Hippocampal formation (tissue), 2 donors: ENCODE measurements at places on chromosomes 4 and X.
A peak's percentile ranks its signal among the peaks of the same experiment; 100 is the strongest.

- no peak for DNase-seq
Observed at GRCh38 chr4:98473046-98473445, 185.4 kb downstream of the TSPAN5 start.

DNA sequence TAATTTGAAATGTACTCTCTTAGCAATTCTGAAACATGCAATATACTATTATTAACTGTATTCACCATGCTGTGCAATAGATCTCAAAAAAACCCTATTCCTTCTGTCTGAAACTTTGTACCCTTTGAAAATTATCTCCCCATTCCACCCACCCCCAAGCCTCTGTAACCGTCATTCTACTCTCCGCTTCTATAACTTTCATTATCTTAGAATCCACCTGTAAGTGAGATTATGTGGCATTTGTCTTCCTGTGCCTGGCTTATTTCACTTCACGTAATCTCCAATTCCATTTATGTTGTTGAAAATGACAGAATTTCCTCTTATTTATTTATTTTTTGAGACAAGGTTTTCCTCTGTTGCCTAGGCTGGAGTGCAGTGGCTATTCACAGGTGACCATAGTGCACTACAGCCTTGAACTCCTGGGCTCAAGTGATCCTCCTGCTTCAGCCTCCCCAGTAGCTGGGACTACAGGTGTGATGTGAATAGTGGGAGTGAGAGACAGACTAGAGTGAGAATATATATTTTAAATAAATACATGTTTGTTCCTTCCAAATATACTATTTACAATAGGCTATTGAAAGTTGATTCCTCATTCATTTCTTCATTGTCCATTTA lies 30.5 kb downstream of the VSIG4 start:
- no peak for DNase-seq

- DNase-seq, result no peak
Observed at GRCh38 chr4:168070903-168071302, 21.4 kb upstream of the ANXA10 start.

DNA sequence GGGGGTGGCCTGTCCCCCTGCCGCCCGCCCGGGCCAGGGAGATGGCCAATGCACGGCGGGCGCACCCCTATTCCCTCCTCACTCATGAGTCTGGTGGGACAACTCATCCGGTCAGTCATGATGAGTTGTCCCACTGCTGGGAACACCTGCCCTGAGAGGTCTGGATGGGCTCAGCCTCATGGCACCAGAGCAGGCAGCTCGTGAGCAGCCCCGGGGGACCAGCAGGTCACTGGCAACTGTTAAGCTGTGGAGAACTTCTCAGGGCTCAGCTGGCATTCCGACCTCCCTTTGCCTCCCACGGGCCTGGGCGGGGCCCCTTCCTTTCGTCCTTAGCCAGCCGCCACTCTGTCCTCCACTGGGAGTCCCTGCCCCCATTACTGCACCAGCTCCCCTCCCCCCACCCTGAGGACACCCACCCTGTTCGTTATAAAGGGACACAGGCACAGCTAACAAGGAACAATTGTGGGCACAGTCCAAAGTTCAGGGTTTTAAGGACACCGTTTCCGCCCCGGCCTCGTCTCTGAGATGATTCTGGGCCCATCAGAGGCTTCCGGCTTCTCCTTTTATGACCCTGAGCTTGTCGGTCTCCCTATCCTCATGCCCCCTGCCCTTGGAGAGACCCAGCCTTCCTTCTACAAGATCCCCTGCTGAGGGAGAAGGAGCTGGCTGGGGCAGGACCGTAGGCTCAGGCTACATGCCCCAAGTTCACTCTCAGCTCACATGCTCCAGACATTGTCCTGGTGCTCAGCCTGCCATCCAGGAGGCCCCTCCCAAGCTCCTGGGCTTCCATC lies 14.6 kb upstream of the KIAA0232 start:
- DNase-seq, result no peak

- no peak for DNase-seq
Observed at GRCh38 chr4:169079942-169080827, 70.1 kb upstream of the CBR4 start.

DNA sequence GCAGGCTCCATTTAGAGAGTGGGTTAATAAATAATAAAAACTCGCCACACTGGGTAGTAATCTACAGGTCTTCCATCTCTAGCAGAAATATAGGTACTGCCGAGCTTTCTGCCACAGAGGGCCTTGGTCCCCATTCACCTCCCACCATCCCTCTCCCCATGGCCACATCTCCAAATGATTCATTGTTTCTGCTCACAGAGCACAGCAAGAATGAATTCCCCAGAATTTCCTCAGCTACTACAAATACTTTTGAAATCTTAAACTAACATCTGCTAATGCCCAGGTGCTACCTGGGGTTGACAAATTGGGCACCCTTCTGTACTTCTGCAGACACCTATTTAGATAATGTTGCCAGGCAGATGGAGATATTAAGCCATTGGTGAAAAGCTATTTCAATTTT lies 5.1 kb downstream of the PHEX start:
- DNase-seq, result no peak

DNA sequence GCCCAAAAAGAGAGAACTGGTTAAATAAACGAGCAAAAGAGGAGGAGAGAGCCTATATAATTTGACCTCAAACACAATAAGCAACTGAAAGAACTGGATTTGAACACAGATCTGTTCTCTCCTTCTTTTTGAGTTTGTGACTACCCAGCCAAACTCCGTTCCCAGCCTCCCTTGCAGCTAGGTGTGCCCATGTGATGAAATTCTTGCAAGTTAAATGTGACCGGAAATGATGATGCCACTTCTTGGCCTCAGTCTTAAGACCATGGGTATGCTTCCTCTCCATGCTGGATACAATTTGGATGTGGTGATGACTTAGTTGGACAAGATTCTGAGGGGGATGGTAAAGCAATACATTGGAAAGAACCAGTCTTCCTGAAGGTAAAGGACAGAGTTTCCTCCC lies 204.1 kb downstream of the PTTG2 start:
- DNase-seq, result no peak

- no peak for DNase-seq
Observed at GRCh38 chr4:77220828-77221613, 64.0 kb downstream of the CCNG2 start.

DNA sequence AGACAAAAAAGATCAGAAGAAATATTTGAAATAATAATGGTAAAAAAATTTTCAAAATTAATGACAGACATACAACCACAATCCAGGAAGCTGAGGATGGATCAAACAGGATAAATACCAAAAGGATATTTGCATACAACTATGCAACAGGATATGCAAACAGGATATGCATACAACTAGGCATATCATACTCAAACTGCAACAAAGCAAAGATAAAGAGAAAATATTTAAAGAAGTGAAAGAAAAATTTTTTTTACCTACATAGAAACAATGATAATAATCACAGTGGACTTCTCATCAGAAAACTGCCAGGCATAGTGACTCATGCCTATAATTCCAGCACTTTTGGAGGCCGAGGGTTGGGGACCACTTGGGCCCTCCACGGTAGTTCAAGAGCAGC lies 11.3 kb upstream of the DHX15 start:
- DNase-seq, result no peak

GRCh38 chrX:144946666-144947065 lies 300.6 kb upstream of the SPANXN1 start:
- no peak for DNase-seq

- peak; percentile 12 for DNase-seq
Observed at GRCh38 chr4:110516106-110516922, 40.4 kb downstream of the ENPEP start.
